ENCODE measurements at places on chromosomes 4 and X.

DNA sequence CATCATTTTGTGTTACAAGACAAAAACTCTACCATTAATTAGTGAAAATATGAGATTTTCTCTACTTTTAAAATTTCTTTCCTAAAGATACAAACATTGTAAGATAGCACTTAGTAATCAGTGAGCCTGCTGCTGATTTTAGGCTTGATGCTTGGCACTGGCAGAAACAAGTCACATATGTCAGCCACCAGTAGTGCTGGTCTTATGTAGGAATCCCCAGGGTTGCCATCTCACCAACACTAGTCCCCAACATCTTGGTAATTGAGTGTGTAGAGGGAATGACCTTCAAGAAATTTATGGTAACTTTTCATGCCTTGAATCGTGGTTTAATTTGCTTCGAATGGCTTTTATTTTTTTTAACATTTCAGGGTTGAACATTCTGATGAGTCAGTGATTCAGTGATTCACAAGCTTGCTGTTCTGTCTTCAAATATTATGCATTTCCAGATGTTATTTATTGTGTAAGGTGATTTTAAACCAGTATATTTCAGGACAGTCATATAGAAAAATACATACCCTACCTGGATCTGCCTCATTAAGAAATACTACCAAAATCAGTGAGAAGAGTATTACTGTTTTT lies 11.9 kb downstream of the EXOC1 start:
- DNase-seq = no peak

DNA sequence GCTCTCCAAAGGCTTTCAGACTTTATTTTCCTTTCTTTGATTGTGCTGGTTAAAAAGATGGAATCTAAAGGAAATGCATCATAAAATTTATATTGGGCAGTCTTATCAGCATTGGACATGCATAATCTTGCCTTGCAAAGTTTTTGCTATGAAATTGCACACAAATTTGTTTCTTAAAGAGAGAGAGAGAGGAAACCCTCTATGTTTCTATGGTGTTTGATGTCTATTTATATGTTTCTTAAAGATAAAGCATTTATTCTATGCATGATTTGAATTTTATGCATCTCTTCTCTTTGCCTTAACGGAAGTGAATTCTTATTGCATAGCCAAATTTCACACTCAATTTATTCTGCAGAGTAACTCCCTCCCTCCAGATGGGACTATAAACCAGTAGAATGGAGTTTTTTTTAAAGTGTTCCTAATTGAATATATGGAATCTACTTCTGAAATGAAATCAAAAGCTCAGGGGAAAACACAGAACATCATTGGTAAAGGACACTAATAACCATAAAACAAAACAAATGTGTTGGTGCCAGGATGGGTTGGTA lies 83.5 kb upstream of the PPARGC1A start:
- DNase-seq = no peak

- DNase-seq = no peak
Measured at GRCh38 chr4:57080781-57081650, 29.2 kb downstream of the IGFBP7 start.

DNA sequence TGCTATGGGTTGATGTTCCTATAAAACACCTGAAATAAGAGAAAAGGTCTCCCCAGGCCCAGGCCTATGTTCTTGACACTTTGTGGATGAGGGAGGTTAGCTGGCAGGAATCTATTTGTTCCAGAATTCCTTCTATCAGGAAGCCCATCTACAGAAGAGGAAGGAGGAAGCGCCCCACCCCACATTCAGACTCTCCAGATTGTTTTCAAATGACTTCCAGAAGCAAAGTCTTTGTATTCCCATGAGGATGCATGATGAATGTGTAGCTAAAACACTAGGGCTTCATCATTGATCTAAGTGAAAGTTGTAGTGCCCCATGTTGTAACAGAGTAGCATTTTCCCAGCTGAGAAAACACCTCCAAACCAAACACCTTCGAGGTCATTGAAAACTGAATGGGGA lies 16.4 kb downstream of the OTC start:
- no peak for DNase-seq

DNA sequence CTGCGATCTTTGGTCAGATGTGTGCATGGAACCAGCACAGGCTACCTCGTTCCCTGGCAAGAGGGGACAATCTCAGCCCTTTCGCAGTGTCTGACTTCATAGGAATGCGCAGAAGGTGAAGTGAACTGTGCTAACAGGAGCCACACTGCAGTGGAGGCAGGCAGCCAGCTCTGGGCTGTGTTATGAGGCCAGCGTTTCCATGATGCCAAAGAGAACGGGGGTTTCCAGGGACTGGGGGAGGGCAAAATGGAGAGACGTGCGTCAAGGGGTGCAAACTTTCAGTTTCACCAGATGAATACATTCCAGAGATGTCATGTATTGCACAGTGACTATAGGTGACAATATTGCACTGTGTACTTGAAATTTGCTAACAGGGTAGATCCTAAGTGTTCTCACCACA lies 30.4 kb downstream of the CLDN34 start:
- DNase-seq = peak; percentile 50

DNA sequence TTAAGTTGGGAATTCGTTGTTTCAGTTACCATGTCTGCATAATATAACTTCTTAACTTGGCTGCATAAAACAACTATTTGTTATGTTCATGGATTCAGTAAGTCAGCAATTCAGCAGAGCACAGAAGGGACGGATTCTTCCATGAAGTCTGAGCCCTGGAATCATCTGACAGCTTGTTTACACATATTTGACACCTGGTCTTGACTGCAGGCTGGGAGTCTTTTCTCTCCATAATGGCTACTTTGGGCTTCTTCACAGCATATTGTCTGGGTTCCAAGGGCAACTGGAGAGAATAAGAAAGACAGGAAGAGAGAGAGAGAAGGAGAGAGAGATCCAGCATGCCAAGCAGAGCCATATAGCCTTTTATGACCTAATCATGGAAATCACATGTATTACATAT lies 23.1 kb downstream of the CENPC start:
- DNase-seq = no peak

- DNase-seq = no peak
Measured at GRCh38 chr4:161343569-161343950, 820.2 kb downstream of the FSTL5 start.

- no peak for DNase-seq
Measured at GRCh38 chrX:125769628-125770027, 396.5 kb downstream of the DCAF12L2 start.

GRCh38 chrX:97416461-97416860 lies 532.8 kb downstream of the RPA4 start:
- no peak for DNase-seq
